ENCODE measurements at places on chromosomes 4 and X. TPM values are rescaled to one million over a fixed set of nuclear protein-coding genes. Genes with fewer than 3 reads are reported as not detected.

DNA sequence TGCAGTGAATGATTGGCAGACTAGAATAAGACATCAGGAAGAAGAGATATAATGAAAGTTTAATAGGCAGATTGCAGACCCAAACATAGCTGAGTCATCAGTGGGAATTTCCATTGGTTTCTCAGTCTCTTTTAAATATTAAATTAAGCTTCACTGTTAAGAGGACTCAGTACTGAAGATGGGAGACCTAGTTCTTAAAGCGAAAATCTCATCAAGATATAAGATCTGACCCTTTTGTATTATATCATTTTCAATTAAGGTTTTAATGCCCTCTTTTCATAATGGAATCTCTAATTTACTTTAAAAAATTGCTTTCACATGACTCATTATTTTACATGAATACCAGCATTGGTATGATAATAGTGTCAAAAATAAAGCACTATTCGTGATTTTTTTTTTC lies 168.9 kb upstream of the ATOH1 start:
- DNase-seq: peak; percentile 17

DNA sequence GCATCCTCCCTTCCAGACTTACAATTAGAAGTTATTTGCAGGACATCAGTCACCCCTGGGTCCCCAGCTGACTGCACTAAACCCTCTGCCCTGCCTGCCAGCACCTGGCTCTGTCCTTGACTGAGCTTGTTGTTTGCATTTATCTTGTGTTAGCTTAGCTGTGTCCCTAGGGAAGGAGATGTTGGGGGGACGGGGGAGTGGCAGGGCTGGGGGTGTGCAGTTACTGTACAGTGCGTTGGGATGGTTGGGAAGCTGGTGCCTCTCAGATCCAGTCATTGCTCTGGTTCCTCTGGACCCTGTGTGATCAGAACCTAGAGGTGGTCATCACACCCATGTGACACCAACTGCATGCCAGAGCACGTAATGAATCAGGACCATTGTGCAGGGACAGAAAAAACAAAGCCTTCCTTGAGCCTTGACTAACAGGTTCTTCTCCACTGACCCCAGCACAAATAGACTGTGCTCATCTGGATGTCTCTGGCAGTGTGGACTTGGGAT lies 32.7 kb upstream of the PROM1 start:
- DNase-seq: no peak

GRCh38 chr4:99379571-99379970 lies 27.0 kb upstream of the ADH1C start:
- DNase-seq: no peak

The GAGE12H gene
- not detected for total RNA-seq

- DNase-seq: peak; percentile 27
These were observed 74.4 kb upstream of the RBMX start for GRCh38 chrX:136954930-136955329.

- DNase-seq: no peak
These were observed 208.7 kb downstream of the CBLL2 start for GRCh38 chrX:22481436-22481835.

GRCh38 chr4:45350438-45350837 lies 624.1 kb upstream of the GNPDA2 start:
- DNase-seq: peak; percentile 55
